ENCODE measurements at places on chromosomes 16 and 17.

DNA sequence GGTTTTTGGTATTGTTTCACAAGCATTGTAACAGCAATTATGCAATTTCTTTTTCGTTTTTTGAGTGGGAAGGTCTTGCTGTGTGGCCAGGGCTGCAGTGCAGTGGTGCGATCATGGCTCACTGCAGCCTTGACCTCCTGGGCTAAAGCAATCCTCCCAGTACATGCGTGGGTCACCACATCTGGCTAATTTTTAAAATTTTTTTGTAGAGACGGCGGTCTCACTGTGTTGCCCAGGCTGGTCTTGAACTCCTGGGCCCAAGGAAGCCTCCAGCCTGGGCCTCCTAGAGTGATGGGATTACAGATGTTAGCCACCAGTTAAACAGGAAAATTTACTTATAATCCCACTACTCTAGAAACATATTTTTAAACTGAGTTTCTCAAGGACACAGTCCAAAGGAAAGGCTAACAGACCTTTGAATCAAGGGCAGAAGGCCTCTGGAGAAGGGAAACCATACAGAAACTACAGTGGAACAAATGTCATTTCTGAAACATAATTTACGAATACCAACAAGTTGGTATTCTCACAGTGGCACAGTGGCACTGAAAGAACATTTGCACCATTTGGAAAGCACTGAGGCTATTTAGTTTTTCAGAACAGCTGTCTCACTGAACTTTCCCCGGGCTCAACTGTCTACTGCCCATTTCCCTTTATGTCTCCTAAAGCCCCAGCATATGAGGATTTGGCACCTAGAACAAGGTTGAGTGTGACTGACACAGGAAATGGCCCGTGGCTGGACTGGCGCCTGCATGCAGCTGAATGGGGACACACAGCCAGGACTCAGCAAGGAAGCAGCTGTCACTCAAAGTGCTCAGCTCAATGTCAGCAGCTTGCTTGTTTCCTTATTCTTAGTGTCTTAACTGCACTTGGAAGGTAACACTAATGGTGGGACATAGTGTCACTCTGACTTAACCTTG, 2.8 kb upstream of the PRKAR1A start:
- no peak for DNase-seq

- no peak for DNase-seq
These were observed at the start of gene KRT13 for GRCh38 chr17:41505007-41505808. TSS of gene KRT13 (minus strand) at chr17:41505612. CDS start at chr17:41505550, 62 bp downstream.

DNA sequence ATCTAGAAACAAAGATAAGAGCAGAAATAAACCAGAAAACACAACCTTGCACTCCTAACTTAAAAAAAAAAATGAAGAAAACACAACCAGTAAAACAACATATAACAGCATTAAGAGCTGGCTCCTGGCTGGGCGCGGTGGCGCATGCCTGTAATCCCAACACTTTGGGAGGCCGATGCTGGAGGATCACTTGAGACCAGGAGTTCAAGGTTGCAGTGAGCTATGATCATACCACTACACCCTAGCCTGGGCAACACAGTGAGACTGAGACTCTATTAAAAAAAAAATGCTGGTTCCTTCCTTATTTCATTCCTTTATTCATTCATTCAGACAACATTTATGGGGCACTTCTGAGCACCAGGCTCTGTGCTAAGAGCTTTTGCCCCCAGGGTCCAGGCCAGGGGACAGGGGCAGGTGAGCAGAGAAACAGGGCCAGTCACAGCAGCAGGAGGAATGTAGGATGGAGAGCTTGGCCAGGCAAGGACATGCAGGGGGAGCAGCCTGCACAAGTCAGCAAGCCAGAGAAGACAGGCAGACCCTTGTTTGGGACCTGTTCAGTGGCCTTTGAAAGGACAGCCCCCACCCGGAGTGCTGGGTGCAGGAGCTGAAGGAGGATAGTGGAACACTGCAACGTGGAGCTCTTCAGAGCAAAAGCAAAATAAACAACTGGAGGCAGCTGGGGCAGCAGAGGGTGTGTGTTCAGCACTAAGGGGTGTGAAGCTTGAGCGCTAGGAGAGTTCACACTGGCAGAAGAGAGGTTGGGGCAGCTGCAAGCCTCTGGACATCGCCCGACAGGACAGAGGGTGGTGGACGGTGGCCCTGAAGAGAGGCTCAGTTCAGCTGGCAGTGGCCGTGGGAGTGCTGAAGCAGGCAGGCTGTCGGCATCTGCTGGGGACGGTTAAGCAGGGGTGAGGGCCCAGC, 2.6 kb downstream of the STH start:
- DNase-seq: no peak

GRCh38 chr17:81035521-81036196, 708 bp downstream of the BAIAP2 start:
- DNase-seq: no peak

DNA sequence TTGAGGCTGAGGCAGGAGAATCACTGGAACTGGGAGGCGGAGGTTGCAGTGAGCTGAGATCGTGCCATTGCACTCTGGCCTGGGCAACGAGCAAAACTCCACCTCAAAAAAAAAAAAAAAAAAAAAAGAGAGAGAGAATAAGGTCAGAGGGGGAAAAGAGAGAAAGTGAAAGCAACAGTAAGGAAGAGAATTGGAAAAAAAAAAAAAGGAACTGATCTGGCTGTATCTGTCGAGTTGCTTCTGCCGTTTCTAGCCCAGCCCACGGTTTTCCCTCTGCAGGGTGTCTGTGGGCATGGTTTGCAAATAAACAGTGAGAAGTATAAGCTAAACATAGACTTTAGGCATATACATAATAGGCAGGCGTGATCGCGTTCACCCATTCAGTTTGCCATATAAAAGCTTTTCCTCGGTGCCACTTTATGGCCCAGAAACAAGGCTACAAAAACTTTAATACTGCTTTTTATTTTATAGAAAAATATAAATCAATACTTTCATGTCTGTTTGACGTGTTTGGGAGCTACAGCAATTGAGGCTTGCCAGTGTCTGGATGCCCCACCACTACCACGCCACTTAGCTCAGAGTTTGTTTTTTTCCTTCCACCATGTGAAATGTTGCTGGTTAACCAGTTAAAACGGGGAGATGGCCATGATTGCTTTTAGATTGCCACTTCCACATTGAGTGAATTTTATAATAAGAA, 436.7 kb downstream of the MAF start:
- no peak for DNase-seq

GRCh38 chr16:2769675-2770056, 7.4 kb downstream of the ELOB start:
- no peak for DNase-seq

GRCh38 chr16:55710466-55710865, 54.7 kb downstream of the SLC6A2 start:
- DNase-seq: no peak

- DNase-seq: no peak
These were observed 868 bp downstream of the FAM20A start for GRCh38 chr17:68600067-68600930.

GRCh38 chr17:48478224-48479013, 48.4 kb upstream of the SKAP1 start:
- DNase-seq: no peak

- DNase-seq: peak; percentile 52
These were observed 37.5 kb downstream of the ERCC4 start for GRCh38 chr16:13957197-13958078.

GRCh38 chr16:67445441-67445912, 14.6 kb downstream of the HSD11B2 start:
- DNase-seq: no peak

GRCh38 chr17:48543854-48544348, 1.0 kb downstream of the HOXB2 start:
- DNase-seq: no peak

GRCh38 chr17:13593757-13594156, 8.0 kb downstream of the HS3ST3A1 start:
- no peak for DNase-seq

DNA sequence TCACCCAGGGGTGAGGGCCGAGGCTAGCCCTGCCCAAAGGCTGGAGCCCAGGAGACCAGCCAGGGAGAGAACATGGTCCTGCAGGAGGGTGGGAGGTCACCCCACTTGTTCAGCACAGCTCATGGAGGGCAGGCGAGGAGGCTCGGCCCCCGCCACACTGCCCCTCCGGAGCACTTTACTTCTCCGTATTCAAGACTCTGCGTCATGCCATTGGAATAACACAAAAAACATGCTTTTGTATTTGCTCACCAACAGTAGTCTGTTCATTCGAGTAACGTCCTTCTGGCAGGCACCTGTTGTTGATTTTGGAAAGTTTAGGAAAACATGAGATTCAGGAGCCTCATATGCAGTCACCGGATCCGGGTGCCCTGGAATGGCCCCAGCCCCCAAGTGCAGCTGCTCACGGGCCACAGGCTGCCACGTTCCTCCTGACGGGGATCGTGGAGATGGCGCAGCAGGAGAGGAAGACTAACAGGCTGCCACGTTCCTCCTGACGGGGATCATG, 81.1 kb upstream of the DNAH17 start:
- no peak for DNase-seq

- peak; percentile 69 for DNase-seq
These were observed 3.7 kb downstream of the TMC8 start for GRCh38 chr17:78133971-78134898.

DNA sequence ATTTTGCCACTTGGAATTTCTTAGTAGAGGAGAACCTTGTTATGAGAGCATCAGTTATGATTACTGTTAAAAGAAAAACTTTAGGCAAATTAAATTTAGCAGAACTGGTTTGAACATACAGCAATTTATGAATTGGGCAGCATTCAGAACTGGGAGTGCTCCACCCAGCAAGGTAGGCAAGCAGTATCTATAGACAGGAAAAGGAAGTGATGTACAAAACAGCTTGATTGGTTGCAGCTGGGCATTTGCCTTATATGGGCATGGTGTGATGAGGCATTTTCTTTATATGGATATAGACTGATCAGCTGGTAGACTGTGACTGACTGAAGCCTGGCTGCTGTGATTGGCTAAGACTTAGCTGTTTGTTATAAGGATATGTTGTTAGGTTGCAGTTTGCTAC, 17.6 kb upstream of the CYLD start:
- DNase-seq: no peak

GRCh38 chr16:21644674-21645073, 7.7 kb downstream of the IGSF6 start:
- no peak for DNase-seq

- DNase-seq: no peak
These were observed 57.4 kb upstream of the COX10 start for GRCh38 chr17:14011740-14012405.

- no peak for DNase-seq
These were observed 57.6 kb downstream of the BANP start for GRCh38 chr16:88008840-88009239.

DNA sequence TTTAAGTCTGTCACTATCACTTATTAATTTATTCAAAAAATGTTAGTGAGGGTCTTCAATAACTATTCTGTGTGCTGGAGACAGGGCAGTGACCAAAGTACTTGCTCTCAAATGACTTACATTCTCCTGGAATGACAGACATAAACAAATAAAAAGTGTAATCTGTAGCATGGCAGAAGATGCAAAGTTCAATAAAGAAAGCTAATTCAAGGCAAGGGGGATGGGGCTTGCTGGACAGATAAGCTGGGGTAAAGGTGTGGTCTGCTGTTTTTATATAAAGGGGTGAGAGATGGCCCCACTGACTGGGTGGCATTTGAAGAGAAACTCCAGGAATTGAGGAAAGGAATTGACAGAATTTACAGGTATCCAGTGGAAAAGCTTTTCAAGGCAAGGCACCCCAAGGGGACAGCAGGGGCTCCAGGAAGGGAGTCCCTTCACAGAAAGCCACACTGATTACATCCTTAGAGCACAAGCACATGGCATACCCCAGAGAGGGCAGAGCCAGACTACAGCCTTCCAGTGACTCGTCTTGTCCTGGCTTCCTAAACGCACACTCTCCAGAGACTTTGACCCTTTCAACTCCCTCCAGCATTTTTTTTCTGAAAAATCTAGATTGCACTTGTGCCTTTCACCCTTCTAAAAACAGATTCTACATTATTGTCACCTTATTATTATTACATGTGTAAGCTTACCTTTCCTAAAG, 123.7 kb upstream of the HS3ST3A1 start:
- DNase-seq: no peak

DNA sequence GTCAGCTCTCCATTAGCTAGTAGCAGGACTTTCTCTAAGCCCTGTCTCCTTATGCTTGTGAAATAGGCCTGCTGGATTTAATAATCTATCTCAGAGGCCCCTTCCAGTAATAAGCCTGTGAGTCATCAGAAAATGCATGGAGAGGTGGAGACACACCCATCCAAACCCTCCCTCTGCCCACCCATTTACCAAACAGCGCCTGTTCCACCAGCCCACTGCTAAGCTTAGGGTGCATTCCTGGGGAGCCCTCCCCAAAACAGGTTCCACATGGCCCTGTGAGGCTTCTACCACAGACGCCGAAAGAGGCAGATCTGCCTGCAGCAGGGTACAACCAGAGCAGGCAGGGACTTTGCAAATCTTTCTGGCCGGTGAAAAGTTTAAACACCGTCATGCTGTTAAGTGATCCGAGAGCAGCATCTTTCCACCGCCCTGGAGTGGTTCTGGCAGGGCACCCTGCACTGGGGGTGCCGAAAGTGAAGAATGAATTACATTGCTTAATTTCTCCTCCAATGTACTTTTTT, 99.3 kb downstream of the GAS7 start:
- no peak for DNase-seq

DNA sequence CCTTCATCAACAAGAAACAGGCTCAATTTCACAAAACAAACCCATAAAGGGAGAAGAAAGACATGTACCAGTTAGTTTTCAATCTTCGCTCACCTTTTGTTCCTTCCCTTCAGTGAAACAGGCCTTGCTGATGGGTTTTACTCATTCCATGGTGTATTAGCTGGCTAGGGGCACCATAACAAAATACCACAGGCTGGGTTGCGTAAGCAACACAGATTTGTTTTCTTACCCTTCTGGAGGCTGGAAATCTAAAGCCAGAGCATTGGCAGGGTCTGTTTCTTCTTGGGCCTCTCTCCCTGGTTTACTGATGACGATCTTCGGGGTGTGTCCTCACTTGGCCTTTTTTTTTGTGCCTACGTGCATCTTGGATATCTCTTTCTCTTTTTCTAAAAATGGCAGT, 383.4 kb upstream of the RBFOX1 start:
- no peak for DNase-seq
